ENCODE measurements at places on chromosomes 1 and 21. TPM values are rescaled to one million over a fixed set of nuclear protein-coding genes. Genes with fewer than 3 reads are reported as not detected.

HJV gene
- total RNA-seq: not detected

PRR9 gene
- total RNA-seq: not detected

CRNN gene
- not detected for total RNA-seq

LRRC38 gene
- not detected for total RNA-seq

GJB3 gene
- total RNA-seq: not detected

BPNT1 gene
- total RNA-seq: 43.1 TPM

SKI gene
- 5.3 TPM for total RNA-seq

TENT5C gene
- total RNA-seq: under 0.01 TPM

SYF2 gene
- 58.2 TPM for total RNA-seq

KIF17 gene
- 0.06 TPM for total RNA-seq

NCAM2 gene
- total RNA-seq: 2.6 TPM

CHIT1 gene
- total RNA-seq: not detected

TMPRSS2 gene
- total RNA-seq: 9.0 TPM
